ENCODE measurements at places on chromosomes 2 and 18.

GRCh38 chr18:61388010-61388409 lies 54.8 kb downstream of the CDH20 start:
- no peak for DNase-seq

GRCh38 chr2:3952866-3953516 lies 249.6 kb downstream of the DCDC2C start:
- DNase-seq, result no peak

GRCh38 chr2:177030451-177031105 lies 182.0 kb upstream of the HNRNPA3 start:
- DNase-seq, result no peak

DNA sequence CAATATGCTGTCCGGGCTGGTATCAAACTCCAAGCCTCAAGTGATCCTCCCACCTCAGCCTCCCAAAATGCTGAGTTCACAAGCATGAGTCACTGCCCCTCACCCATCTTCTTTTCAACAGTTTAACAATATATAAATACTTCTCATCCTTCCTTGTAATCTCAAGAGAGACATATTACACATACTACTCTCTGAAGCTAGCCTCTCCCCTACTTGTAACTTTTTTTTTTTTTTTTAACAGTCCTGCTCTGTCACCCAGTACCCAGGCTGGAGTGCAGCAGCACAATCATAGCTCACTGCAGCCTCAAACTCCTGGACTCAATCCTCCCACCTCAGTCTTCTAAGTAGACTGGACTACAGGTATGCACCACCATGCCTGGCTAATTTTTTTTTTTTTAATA lies 5.7 kb downstream of the GFPT1 start:
- DNase-seq, result no peak

DNA sequence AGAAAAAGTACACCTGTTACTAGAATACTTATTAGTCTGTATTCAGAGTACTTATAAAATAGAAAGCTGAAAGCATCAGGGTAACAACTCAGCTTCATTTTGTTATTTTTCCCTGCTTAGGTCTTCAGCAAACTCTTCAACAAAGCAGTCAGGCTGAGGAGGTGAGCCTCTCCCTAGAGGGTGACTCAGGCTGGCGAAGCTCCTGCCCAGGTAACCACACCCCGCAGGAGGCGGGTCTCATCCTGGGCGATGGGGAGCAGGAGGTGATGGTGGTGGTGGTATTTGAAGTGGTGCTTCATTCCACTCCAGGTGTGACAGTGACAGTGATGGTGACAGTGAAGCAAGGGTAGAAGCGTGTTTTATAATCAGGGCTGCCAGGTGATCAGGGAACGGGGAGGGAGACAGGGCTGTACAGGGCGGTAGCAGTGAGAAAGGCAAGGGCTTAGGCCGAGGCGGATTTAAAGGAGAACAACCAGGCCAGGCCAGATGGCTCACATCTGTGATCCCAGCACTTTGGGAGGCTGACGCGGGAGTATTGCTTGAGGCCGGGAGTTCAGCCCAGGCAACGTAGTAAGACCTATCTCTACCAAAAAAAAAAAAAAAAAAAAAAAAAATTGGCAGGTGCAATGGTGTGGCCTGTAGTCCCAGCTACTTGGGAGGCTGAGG lies 127.1 kb downstream of the SOCS6 start:
- DNase-seq, result no peak

DNA sequence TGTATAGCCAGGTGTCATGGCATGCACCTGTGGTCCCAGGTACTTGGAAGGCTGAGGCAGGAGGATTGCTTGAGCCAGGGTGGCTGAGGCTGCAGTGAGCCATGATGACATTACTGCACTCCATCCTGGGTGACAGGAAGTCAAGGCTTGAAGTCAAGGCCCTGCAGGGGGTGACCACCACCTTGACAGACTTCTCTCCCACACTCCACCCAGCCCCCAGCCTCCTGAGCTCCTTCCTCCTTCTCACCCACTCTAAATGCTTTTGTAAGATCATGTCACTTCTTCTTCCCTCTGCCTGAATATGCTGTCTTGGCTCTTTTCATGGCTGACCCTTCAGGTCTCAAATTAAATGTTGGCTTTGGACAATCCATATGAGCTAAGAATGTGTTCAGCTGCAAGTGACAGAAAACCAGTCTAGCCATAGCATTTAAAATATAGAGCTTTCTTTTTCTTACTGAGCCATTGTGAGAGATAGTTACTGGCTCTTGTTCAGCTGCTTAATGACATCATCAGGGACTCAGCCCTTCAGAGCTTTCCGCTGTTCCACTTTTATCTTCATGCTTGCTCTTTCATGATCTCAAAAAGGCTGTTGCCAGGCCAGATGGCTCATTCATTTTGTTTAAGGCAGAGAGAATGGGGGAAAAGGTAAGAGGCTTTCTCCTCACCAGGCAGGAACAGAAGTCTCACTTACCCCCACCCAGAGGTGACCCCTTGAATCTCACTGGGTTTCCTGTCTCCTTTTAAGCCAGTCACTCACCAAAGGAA lies 36.7 kb upstream of the TTC39C start:
- no peak for DNase-seq

DNA sequence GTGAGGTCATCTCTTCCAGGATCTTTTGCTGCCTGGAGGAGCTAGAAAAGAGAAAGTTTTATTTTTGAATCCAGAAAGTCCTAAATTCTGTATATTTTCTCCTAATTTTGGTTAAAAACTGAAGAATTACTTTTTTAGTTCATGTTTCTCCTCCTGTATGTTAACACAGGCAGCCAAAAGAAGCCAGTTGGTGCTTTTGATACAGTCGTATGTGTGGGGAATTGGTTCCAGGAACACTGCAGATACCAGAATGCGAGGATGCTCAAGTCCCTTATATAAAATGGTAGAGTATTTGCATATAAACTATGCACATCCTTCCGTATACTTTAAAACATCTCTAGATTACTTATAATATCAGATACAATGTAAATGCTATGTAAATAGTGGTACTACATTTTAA lies 22.6 kb upstream of the ADAM23 start:
- DNase-seq, result no peak

DNA sequence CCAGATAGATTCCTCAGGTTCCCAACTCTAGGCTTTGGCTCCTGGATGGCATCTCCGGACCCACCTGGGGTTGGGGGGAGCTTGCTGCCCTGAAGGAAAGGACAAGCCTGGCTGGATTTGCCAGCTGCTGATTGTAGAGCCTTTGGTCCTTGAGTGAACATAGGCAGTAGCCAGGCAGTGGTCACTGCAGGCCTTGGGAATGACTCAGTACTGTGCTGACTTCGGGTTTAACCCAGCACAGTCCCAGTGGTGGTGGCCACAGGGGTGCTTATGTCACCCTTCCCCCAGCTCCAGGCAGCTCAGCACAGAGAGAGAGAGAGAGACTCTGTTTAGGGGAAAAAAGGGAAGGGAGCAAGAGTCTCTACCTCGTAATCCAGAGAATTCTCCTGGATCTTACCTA lies 27.7 kb upstream of the ACTR2 start:
- no peak for DNase-seq

GRCh38 chr18:55137602-55138001 lies 178.3 kb upstream of the CCDC68 start:
- DNase-seq, result no peak

GRCh38 chr2:22199994-22200393 lies 1076.2 kb downstream of the TDRD15 start:
- DNase-seq, result no peak

DNA sequence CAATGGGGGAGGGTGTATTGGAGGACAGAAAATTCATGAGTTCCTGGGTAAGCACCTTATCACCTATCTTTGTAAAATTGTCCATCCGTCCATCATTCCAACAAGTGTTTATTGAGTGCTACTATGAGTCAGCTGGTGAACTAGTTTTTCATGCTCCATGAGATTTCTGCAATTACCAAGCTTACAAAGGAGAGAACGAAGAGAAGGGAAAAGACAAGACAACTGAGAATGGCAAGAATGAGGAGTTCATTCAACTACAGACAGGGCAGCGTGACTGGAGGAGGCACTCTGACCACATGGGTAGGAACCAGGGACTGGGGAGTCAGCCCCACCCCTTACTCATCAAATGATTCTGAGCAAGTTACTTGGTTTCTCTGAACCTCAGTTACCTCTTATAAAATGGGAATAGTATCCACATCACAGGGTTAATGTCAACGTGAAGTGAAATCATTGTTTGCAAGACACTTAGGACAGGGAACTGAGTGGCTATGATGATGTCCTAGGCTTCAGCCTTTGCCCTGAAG lies 18.6 kb upstream of the TXNDC2 start:
- no peak for DNase-seq

DNA sequence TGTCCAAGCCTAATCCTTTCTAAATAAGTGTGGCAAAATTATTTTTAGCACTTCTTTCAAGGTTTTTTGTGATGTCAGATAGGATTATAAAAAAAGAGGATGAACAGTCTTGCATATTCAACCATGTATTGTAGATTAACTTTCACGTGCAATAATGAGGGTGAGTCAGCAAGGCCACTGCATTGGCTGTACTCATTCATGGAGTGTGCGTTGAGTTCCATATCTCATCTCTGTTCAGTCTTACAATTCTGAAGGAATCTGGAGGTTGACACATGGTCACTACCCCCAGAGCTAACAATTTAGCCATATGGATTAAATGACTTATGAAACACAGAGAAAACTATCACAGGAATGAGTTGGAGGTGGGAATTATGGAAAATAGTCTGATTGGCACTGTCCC lies 810.5 kb downstream of the SLC4A3 start:
- DNase-seq, result no peak

GRCh38 chr18:48825101-48825745 lies 125.5 kb downstream of the SMAD7 start:
- DNase-seq, result no peak

GRCh38 chr2:98028931-98029717 lies 33.4 kb upstream of the TMEM131 start:
- DNase-seq, result no peak

DNA sequence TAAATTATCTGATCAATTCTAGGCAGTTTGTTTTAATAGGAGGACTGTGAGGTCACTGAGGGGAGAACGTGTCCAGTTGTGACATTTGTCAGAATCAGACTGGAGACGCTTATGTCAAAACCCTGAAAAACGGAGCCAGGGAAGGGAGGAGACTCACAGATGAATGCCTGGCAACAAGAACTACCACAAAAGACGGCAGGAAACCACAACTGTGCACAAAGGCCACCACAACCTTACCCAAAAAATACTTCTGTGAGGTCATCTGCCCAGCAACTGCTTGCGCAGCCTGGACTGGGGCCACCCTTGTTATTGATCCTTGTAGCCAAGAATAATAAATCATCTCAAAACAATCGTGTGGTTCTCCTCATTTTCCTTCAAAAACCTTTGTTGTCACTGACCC lies 173.0 kb upstream of the ALKAL2 start:
- no peak for DNase-seq

DNA sequence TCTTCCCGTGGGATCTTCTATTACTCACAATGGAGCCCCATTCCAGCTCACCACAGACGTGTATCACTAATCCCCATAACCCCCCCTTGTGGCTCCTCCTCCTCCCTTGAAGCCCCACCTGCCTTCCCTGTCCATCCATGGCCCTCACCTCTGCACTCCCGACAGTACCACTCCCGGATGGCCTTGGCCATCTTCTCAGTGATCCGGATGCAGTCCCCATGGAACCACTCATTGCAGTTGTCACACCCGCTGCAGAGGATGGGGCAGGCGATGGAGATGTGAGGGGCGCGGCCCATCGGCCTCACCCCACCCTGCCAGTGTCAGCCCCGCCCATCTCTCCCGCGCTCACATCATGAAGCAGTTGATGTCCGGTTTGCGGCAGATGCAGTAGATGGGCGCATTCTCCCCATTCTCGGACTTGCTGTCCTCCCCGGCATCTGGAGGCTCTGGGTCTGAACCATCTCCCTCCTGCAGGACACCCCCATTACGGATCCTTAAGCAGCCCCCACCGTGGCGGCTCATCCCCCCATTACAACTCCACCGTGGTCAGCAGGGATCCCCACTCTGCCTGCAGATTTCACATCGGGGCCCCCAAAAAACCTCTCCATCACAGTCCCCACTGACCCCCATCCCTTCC lies 983 bp downstream of the CXXC1 start:
- no peak for DNase-seq

- DNase-seq, result no peak
These were observed 432.7 kb upstream of the RAB12 start for GRCh38 chr18:8176554-8176953.

DNA sequence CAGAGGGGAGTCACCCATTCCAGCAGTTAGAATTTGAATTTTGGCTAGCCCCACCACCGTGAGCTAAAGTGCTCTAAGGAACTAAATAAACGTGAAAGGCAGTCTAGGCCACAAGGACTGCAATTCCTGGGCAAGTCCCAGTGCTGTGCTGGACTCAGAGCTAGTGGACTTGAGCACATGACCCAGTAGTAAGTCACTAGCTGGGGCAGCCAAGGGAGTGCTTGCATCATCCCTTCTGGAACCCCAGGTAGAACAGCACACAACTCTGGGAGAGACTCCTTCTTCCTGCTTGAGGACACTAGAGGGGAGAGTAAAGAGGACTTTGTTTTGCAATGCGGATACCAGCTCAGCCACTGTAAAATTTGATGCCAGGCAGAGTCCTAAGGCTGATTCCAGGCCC lies 672.2 kb downstream of the CPS1 start:
- no peak for DNase-seq

DNA sequence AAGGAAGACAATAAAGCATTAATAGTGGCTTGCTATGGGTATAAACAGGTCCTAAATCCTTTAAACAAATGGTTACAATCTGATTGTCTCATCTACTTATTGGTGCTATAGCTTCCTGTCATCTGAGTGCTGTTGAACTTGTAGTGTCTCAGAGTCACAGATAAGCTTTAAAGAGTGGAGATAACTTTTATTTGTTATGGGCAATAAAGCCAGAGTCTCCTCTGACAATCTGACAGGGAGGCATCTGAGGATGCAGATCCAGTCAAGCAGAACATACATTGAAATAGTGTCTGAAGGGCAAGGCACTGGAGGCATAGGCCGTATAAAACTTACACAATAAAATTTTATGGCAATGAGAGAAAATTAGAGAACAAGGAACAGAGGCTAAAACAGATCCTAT lies 1132.4 kb upstream of the CDH2 start:
- no peak for DNase-seq

DNA sequence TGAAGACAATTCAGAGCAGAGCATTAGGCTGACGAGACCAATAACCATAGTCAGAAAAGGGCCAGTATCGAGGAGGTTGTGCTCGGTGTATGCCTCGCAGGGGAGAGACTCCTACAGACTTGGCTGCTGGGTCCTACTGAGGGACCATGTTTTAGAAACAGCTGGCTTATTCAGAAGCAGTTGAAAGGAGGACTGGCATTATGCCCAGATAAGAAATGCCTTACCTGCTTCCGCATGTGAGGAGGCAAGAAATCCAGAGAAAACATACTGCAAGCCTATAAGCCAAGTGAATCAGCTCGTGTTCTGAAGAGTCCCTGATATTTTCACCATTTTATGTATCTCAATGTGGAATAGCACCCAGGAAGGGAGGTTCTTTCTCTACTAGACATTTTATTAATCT lies 434.7 kb downstream of the GRB14 start:
- DNase-seq, result no peak

- DNase-seq, result no peak
These were observed 146.0 kb downstream of the RHBDD1 start for GRCh38 chr2:226981791-226982326.

DNA sequence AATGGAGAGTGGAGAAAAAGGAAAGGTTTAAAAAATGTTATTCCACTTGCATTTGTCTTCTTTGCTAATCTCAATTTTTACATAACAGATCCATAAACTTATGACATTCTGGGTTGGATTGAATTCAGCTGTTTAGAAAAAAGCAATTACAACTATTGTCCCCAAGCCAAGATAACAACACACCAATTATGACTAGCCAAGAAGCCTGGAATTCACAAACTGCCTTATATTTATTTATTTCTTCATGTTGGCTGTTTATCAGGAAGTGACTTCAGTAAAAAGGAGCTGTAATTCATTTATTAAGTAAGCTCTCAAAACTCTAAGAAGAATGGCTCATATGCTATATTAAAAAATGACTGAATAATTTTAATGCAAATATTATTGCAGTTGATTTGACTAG lies 137.4 kb downstream of the CALCRL start:
- no peak for DNase-seq

Measured in activated T-cell treated with anti-CD3 and anti-CD28 coated beads for 4 hours (primary cell).